ENCODE measurements at places on chromosomes 2 and 18.

GRCh38 chr2:197113275-197113711 is 186.8 kb upstream of the PGAP1 start:
- no peak for DNase-seq

DNA sequence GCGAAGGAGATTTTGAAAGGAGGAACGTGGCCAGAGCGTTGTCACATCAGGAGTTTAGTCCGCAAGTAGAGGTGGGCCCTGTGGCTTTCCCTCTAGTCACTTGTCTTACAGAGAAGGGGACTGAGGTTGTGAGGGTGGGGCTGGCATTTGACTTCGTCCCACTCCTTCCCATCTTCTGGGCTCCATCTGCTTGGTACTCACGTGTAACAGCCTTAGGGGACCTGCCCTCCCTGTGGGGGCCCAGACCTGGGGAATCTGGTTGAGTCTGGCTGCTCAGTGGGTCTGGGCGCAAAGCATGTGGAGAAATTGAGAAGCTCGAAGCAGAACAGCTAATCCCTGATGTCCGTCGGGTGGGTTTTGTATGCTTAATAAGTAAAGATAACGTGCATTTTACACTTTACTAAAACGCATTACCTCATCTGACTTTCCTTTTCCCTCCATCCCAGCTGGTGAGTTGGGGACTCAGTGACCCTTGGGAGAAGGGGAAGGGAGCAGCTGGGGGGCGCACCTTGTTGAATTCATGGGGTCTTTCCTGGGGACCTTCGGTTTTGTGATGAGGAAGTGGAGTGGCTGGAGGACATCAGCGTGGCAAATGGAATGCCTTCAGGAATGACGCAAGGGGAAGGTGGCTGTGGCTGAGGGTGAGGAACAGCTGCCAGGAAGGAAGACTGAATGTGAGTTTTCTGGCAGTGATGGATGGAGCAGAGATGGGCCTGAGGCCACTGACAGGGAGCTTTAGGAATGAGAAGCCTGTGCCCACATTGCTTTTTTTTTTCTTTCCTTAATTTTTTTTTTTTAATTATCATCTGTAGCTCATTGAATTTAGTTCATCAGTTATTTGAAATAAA is 44.8 kb downstream of the ASAP2 start:
- DNase-seq = no peak

DNA sequence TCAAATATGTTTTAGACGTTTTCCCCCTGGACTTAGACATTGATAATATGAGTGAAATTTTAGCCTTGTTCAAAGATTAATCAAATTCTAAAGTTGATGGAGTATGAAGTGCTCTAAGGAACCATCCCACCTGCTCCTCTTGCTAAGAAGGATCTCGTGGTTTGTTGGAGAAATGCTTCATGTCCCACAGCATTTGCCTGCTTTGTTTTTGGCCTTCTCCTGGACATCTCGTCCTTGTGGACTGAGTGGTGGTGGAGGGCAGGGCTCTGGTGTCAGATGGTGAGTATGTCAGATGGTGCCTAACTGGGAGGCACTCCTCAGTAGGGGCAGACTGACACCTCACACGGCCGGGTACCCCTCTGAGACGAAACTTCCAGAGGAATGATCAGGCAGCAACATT is 39.7 kb upstream of the KCNE4 start:
- no peak for DNase-seq

DNA sequence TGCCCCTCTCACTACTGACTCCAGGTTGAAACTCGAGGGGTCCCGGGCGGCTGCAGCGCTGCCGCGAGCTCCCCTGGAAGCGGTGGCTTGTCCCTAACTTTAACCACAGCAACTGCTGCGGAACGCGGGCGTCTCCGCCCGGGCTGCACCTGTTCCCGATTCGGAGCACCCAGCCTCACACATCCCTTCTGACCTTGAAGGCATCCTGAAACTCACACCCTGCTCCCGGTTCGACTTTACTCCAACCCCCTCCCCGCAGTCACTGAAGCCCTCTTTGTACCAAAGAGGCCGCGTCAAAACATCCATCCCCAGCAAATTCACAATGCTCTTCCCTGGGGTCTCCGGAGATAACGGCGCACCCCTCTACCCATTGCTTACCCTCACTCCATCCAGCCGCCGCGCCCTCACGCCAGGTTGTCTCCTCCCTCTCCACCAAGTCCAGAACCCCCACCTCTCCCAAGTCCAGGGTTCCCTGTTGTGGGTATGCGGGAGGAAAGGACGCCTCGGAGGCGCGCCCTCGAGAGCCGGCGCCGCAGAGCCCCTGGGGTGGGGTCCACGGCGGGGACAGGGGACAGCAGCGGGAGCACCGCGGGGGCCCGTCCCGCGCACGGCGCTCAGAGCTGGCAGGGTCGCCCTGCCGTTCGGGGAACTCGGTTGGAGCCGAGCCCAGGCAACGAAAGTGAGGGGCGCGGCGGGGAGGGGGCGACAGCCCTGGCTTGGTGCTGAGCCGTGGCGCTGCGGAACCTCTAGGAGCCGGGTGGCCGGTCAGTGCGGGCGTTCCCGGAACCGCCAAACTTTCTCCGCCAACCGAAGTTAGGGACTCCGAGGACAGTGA is 934 bp downstream of the MYO5B start:
- DNase-seq = no peak

DNA sequence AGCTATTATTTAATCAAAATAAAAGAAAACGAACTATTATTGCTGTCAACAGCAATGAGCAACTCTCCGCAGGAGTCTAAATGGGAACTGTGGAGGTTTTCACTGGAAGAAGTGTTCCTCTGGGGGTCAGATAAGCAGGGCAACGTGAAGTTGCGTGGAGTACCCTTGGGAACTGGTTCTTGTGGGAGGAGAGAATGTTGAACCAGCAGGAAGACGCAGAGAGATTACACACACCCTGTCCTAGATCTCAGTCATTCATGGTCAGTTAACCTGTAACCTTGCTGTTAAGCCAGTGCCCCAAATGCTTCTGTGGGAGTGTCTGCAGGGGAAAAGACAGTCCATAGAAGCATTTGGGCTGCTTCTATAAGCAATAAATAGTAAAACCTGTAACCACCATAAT is 20.4 kb upstream of the CABLES1 start:
- DNase-seq = no peak

- no peak for DNase-seq
Measured at GRCh38 chr2:103289105-103289725, 527.4 kb downstream of the TMEM182 start.

DNA sequence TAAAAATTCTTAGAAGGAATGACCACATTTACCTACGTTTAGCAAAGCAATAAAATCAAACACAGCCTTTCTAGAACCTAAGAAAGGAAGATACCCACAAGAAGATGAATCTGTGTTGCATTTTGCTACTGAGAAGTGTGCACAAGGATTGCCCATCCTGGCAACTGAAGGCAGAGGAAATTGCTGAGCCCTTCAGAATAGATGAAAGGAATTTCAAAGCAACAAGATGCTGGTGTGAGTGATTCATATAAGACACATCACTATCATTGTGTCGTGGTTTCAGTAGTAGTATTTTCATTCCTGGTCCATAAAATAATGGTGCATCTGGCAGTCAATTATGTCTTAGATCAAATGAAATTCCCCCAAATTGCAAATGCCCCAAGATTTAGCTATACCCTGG is 48.4 kb upstream of the ANKRD44 start:
- DNase-seq = no peak

DNA sequence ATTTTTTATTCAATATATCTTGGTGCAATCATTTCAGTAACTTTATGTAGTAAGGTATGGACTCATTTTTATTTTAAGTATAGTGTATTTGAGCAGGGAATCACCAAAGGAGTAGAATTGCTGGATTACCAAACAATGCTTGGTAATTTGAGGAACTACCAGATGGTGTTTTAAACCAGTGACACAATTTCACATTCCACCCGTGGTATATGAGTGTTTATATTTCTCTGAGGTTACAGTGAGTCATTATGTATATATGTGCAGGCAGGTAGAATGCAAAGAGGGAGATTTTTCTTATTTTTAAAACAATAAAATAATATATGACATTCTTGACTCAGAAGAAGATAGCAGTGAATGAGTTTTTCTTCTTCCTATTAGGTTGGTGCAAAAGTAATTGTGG is 596.9 kb downstream of the DCC start:
- DNase-seq = no peak

GRCh38 chr2:84631047-84631446 is 114.7 kb downstream of the DNAH6 start:
- DNase-seq = no peak

DNA sequence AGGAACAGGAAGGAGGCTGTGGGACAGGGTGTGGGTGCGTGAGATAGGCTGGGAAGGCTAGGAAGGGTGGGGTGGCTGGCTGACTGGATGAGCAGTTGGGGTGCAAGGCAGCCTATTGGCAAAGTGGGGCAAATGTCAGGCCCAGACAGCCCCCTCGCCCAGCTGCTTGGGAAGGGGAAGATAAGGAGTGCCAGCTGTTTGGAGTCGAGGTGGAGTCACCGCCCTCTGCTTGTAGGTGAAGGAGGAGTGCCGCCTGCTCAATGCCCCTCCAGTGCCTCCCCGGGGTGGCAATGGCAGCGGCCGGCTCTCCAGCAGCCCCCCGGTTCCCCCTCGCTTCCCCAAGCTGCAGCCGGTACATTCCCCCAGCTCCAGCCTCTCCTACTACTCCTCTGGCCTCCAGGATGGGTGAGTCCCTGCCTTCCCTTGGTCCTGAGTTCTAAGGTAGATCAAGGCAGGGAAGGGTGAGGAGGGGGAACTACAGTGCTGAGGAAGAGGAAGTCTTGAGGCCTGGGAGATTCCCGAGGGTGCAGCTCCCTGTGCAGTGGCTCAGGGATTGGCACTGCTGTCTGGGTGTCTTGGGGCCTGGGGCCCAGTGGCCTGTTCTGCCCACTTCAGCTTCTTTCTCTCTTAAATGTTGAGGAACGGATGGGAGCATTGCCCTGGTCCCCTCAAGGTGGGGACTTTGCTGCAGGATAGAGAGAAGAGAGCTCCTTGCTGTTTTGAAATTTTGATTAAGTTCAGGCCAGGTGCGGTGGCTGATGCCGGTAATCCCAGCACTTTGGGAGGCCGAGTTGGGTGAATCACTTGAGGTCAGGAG is 13.3 kb downstream of the GAREM2 start:
- DNase-seq = no peak

- no peak for DNase-seq
Measured at GRCh38 chr2:31785876-31786275, 205.1 kb upstream of the SRD5A2 start.

GRCh38 chr2:134576478-134576877 is 142.3 kb downstream of the TMEM163 start:
- no peak for DNase-seq

- DNase-seq = no peak
Measured at GRCh38 chr18:8364385-8364784, 244.9 kb upstream of the RAB12 start.

DNA sequence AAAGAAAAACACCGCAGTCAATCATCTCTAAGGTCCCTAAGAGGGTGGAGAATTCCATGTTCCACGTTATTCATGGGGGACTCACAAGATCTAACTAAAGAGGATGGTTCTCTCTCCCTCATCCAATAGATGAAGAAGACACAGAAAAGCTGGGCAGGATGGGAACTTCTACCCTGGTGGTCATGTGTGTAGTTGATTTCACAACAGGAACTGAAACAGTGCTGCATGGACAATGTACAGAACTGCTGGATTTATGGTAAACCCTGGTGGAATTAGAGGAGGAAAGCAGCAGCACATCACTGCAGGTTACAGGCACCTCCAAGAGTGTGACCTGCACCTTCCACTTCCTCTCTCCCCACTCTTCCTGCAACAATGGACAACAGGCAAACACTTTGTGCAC is 31.4 kb downstream of the FECH start:
- DNase-seq = no peak

DNA sequence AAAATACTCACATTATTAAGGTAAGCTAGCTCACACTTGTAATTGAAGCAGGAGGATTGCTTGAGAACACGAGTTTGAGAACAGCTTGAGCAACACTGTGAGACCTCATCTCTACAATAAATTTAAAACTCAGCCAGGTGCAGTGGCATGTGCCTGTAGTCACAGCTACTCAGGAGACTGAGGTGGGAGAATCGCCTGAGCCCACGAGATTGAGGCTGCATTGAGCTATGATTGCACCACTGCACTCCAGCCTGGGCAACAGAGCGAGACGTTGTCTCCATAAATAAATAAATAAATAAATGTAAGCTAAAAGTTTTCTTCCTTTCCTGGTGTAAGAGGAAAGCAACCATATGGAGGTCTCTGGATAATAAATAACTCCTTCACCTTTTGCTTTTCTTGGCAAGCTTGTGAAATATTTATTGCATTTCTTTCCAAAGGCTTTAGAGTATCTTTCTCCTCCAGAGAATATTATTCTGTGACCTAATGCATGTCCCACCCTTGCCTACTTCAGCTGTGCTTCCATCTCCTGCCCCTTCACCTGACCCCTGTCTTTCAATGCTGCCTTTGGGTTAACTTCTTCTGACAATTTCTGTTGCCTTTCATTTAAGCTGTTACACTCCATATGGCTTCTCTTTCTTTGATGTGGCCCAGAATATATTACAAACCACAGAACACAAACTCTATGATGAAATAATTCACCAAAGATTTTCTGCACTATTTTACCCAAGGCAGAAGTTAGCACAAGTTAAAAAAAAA is 280.7 kb upstream of the RND3 start:
- DNase-seq = no peak

GRCh38 chr2:32135409-32135808 is 30.3 kb upstream of the SLC30A6 start:
- no peak for DNase-seq

DNA sequence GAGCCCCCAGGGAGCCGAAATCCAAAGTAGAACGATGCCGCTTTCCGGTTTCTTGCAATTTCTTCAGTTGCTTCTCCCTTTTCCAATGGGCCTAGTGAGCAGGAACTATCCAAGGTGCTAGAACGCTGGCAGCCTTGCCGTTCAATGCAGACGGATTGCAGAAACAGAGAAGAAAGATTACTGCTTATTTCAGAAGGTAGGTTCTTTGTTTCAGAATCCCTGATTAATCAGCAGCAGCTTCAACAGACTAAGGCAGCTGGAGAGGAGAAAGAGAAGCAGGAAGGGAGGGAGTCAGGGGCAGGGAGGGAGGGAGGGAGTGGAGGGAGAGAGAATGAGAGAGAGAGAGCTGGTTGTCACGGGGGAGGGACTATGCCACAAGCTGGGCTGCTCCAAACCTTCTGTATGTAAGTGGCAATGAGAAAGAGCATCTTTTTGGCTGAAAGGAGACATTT is 576 bp downstream of the NYAP2 start:
- DNase-seq = no peak

- no peak for DNase-seq
Measured at GRCh38 chr2:112782234-112782799, 2.0 kb downstream of the IL1A start.

DNA sequence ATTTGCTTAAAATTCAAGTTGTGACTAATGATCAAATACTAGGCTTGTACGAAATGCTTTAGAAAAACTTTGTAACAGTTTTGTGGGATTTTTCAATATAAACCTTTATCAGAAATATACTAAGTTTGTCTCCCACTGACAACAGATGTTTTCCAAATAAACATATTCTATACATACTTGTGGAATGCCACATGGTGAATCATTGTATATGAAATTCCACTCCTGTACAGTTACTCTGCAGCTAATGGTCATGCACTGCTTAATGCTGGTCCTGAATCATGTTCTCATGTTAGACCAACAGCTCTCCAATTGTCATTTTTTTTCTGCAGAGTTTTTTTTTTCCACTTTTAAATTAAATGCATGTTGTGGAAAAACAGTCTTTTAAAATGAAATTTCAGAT is 90.1 kb downstream of the DPP4 start:
- no peak for DNase-seq

- DNase-seq = no peak
Measured at GRCh38 chr18:50947899-50948298, 19.9 kb upstream of the ELAC1 start.

Data from activated CD8-positive, alpha-beta memory T cell treated with anti-CD3 and anti-CD28 coated beads for 1 hour (primary cell).